Mesenchymal stem cell (in vitro differentiated cells and primary cell): ENCODE measurements at places on chromosomes 5 and 9.

DNA sequence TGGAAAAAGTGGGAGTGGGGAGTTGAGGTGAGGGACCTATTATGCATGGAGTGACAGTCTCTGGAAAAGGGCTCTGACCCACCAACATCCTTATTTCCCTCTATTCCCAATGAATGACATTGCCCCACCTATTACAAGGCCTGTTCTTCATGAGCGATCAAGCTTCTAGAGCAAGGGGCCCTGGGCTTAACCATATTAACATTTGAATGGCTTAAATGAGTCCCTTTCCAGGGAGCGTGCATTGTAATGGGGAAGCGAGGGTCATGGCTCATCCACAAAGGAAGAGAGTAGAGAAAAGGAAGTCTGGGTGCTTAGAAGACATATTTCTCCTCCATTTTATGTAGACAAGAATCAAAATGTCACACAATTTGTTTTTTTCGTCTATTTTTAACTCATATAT is 255.5 kb downstream of the CAAP1 start:
- no peak for DNase-seq

DNA sequence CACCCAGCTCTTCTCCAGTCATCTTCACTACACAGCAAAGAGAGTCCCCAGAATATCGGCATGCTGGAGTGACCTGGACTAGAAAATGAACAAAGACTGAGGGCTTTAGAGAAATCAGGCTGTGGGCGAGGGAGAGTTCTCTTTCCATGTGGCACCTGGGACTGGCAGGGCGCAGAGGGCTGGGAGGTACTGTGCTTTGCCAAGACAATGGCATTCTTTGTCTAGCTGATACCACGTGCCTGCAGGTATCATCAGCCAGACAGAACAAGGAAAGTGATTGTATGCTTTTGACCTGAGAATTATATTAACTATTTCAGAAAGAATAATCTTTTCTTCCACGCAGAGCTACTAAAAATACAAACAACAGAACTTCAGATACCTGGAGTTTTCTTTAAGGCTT is 30.5 kb downstream of the DDX31 start:
- no peak for DNase-seq

DNA sequence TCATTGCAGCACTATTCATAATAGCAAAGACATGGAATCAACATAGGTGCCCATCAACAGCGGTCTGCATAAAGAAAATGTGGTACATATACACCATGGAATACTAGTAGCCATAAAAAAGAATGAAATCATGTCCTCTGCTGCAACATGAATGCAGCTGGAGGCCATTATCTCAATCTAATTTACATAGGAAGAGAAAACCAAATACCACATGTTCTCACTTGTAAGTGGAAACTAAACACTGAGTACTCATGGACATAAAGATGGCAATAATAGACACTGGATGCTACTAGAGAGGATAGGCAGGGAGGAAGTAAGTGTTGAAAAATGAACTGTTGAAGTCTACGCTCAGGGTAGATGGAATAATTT is 203.9 kb upstream of the CDH9 start:
- no peak for DNase-seq

DNA sequence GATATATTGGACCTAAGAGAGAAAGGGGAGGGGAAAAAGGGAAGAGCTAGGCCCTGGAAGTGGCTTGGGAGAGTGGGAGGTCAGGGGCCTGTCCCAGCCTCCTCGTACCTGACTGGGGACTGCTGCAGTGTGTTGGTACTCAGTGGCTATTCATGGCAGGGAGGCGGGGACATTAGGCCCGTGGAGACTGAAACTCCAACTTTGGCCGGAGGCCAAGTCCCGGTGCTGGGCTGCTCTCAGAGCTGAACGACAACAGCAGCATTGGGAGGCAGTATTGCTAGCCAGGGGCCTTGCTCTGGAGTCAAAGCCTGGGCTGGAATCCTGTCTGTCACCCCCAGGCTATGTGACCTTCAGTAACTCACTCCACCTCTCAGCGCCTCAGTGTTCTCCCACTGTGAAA is 37.8 kb downstream of the NEURL1B start:
- DNase-seq = no peak
